ENCODE measurements at places on chromosomes 12 and 14. TPM values are rescaled to one million over a fixed set of nuclear protein-coding genes. Genes with fewer than 3 reads are reported as not detected.
A peak's percentile ranks its signal among the peaks of the same experiment; 100 is the strongest.

Gene ASB2
- 2.4 TPM for total RNA-seq

Gene LUM
- total RNA-seq: not detected

Gene KCNH5
- not detected for total RNA-seq

Gene DIO2
- total RNA-seq: not detected

Gene MMAB
- total RNA-seq: 44.9 TPM

Gene TRIM9
- 1.1 TPM for total RNA-seq

Gene HOXC4
- total RNA-seq: 0.12 TPM

Gene PPP4R3A
- 118 TPM for total RNA-seq

Gene OTX2
- total RNA-seq: not detected

Gene PRR4
- not detected for total RNA-seq

DNA sequence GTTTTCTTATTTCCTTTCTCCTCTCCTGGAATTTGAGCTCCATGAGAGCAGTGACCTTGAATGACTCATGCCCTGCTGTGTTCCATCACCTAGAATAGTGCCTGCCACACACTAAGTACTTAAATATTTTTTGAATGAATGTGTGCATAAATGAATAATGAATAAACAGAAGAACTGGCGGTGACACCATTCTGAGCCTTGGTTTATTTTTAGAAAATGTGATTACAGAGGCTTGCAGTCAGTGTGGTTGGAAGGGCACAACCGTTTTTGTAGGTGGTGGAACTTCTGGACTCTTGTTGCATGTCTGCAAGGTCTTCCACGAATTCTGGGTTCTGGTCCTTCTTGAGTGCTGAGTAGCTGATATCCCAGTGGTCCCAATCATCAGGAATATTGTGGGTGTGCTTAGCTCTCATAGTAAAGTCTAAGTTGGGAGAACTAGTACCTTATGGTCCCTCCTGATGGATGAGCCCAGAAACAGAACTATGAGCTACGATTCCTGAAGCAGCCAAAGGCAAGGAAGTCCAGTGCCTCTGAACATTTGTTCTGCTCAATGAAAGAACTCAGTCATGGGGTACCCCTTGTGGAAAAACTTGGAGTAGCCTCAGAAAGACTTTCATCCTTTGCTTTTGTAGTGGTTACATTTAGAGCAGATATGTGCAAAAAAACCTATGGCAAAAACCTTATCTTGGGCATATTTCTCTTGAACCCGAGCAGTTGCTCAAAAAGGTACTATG lies 28.8 kb upstream of the BHLHE41 start:
- DNase-seq: no peak

DNA sequence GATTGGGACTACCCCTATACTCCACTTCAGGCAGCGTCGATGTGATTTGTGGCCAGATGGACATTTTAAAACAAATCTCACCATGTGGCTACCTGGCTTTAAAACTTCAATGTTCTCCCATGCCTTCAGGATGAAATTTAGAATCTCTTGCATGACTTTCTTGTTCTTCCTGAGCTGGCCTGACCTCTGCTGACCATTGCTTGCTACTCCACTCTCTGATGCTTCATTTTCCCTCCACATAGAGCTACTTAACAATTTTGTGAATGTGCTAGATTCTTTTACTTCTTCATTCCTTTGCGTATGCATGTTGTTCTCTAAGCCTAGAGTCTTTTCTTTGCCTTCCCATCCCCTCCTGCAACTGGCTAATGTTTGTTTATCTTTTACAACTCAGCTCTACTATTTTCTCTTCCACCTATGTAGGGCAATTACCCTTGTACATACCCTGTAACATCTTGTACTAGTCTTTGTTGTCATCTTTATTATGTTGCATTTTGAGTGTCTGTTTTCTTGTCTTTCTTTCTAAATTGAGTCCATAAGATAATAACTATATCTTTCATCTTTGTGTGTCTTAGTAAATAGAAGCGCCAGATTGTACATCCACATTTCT lies 41.2 kb downstream of the YLPM1 start:
- DNase-seq: peak; percentile 54

- DNase-seq: no peak
Observed at GRCh38 chr12:113456761-113457160, 14.9 kb downstream of the LHX5 start.

- no peak for DNase-seq
Observed at GRCh38 chr12:100797246-100797645, 2.7 kb downstream of the ANO4 start.

DNA sequence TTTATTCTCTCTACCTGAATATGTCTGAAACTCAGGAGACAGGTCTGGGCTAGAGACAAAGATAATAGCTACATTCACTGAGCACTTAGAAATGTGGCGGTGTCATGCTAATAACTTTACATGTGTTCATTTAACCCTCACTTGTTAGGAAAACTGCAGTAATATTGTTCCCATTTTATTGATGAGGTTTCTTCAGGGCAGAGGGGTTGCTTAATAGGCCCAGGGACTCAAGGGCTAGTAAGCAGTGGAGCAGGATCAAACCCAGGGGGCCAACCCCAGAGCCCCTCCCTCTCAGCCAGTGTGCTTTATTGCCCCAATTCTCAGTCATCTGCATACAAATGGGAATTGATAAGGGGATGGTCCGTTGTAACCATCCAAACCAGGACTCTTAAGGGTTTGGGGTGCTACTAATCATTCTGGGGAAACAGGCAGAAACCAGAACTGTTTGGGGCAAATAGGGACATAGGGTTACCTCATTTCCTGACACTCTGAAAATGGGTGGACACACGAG lies 142.8 kb upstream of the AMIGO2 start:
- no peak for DNase-seq

GRCh38 chr14:93937519-93937918 lies 10.4 kb downstream of the FAM181A start:
- DNase-seq: no peak

- DNase-seq: no peak
Observed at GRCh38 chr14:76694106-76694505, 67.2 kb upstream of the VASH1 start.

- DNase-seq: no peak
Observed at GRCh38 chr12:41983394-41983793, 161.3 kb downstream of the GXYLT1 start.

- no peak for DNase-seq
Observed at GRCh38 chr12:113381220-113381619, 22.5 kb downstream of the SDS start.

GRCh38 chr14:72742838-72743195 lies 151.1 kb downstream of the DPF3 start:
- no peak for DNase-seq

GRCh38 chr12:132739600-132740312 lies 21.9 kb downstream of the ANKLE2 start:
- DNase-seq: no peak

GRCh38 chr12:4771960-4772566 lies 51.9 kb downstream of the GALNT8 start:
- no peak for DNase-seq

DNA sequence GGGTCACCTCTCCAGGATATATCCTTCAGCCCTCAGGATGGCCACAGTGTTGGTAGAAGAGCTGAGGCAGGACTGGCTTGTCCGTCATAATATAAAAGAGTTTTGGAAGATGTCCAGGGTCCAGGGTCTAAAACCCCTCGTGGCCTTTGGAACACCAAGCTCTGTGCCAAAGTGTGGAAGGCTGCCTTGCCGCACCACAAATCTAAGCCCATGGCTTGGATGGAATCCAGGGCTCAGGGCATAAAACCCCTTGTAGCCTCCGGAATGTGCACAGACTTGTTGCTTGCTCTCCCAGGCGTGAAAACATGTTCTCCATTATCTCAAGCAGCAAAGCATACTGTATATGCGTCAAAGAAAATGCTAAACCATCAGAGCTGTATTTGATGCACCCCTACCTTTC lies 46.7 kb downstream of the TNFAIP2 start:
- no peak for DNase-seq

DNA sequence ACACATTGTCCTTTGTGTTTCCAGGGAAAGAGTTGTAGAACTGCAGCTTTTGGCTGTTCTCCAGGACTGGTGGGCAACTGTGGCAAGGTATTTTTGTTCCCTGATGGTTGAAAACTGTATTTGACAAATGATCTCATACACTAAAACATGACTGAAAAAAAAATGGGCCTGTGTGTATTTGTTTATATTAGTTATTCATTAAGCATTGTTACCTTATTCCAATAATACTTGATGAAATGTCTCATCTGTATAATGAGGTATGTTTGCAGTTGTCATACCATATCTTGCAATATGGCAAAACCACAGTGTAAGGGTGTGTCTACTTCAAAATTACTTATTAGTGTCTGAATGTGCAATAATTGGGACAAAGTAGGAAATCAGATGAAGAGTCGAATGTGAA lies 479.4 kb upstream of the NOVA1 start:
- DNase-seq: no peak

GRCh38 chr14:89702073-89702875 lies 252.3 kb downstream of the EFCAB11 start:
- DNase-seq: no peak

- peak; percentile 78 for DNase-seq
Observed at GRCh38 chr12:120013659-120014380, 24.8 kb downstream of the BICDL1 start.

GRCh38 chr14:23121361-23121771 lies 2.3 kb upstream of the CEBPE start:
- DNase-seq: no peak

GRCh38 chr12:979349-979748 lies 11.7 kb upstream of the ERC1 start:
- DNase-seq: no peak

GRCh38 chr12:56530390-56531055 lies 8.9 kb downstream of the RBMS2 start:
- no peak for DNase-seq

- no peak for DNase-seq
Observed at GRCh38 chr12:32201976-32202375, 95.3 kb downstream of the BICD1 start.

DNA sequence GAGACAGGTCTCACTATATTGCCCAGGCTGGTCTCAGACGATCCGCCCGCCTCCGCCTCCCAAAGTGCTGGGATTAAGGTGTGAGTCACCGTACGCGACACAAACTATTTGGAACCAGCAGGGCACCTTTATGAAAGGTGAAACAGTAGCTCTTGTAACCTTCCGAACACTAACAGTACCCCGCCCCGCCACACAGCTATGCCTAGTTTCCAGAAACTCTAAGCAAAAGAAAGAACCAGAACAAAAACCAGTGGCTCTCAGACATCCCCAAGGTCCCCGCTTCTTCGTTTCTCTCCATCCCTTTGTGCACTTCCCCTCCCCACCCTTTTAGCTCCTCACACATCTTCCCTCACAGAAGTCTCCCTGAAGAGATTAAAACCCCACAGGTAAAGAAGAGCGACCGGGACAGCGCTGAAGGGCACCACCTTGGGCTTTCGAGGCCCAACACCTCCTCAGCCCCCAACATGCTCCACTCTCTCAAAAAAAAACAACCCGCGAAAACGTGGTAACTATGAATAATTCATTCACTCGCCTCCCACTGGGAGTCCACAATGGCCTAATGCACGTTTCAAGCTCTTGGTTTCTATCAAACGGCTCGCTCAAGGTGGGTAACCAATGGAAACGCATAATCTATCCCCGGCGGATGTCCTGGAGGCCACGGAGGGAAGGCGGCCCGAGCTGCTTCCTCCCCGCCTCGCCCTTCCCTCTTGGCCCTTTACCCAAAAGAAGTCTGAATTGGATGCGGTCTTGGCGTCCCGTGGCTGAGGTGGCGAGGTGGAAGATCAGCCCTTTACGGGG lies 877 bp downstream of the BAG5 start:
- DNase-seq: peak; percentile 59

DNA sequence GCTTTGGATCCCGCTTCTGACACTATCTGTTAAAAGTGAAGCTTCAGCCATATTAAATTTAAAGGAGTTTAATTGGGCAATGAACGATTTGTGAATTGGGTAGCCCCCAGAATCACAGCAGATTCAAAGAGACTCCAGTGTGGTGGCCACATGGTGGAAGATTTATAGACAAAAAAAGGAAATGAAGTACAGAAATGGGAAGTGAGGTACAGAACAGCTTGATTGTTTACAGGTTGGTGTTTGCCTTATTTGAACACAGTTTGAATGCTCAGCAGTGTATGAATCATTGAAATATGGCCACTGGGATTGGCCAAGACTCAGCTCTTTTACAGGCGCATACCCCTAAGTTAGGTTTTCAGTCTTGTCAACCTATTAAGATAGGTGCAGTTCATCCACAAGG lies 21.9 kb downstream of the CCDC91 start:
- no peak for DNase-seq

DNA sequence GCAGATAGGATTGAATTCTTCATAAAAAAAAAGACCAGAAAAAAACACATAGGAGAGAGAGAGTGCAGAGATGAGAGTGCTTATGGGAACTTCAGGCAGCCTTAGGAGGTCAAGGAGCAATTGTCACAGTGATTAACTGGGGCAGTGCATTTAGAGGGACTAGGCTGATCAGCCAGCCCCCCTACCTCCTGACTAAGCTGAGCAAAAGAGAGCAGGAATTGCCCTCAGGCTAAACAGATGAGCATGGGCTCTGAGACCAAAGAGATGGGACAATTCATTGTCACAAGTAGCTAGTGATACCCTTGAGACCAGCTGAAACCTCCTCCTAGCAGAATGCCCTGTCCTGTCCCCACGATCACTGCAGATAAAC lies 124.0 kb downstream of the BTG1 start:
- no peak for DNase-seq

DNA sequence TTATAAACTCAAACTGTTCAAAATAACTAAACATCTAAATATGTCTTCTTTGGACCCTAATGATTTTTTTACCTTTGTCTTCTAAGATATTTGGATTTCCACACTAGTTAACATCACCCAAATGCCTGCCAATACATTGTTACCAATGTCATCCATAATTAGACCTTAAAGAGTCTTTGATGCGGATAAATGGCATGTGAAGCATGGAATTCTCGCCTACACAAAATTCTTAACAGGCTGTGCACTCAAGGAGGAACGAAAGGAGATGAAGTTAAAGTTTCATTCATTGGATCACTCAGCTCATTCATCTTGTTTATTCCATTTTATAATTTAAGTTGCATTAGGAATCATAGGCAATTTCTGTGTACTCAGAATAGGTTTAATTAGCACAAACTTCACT lies 219.7 kb downstream of the ACSS3 start:
- no peak for DNase-seq

DNA sequence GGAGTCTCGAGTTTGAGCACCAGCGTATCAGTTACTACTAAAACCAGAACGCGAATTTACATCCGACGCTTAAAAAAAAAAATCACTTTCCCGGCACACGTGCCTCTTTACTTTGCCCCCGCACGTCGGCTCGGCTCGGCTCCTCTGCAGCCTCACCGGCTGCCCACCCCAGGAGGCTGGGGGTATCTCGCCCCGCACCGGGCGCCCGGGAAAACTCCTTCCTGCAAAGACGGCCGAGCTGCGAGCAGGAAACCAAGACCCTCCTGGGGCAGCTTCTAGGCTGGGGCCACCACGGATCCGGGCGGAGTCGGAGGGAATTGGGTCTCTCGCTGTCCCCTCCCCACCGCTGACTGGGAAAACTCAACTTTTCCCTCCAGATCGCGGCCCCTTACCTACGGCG lies 610 bp downstream of the VSIG10 start:
- peak; percentile 7 for DNase-seq

GRCh38 chr12:48814262-48815125 lies 3.8 kb upstream of the CACNB3 start:
- DNase-seq: peak; percentile 83

DNA sequence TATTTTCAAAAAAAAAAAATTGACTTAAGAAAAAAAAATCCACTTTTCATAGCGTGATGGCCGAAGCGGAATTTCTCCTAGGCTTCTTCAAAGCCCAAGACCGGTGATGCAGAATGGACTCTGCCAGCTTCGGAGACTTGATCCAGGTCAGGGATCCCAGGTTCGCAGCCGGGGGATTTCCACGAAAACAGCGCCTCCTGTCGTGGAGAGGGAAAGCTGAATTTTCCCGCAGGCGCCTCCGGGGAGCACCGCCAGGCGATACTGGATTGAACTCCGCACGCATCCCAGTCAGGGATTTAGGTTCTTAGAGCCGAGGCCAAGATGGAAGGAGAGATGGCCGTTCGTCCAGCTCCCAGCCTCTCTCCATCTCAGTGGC lies 2.1 kb downstream of the TTC6 start:
- DNase-seq: no peak

All from activated naive CD4-positive, alpha-beta T cell treated with anti-CD3 and anti-CD28 coated beads for 36 hours (primary cell).